Activated T-helper 2 cell treated with anti-CD3 and anti-CD28 coated beads, Interferon-gamma antibody, Interleukin-2, Interleukin-4, amounts not matched to agents 10 μg/mL and 5 μg/mL and 100 μg/mL, durations not matched to agents 14 hours and 24 hours and 36 hours (primary cell): ENCODE measurements at places on chromosomes 1 and 21. TPM values are rescaled to one million over a fixed set of nuclear protein-coding genes. Genes with fewer than 3 reads are reported as not detected.

HCRTR1 gene
- not detected in 2 replicates for total RNA-seq

TYW3 gene
- 32.6 and 36.2 TPM in 2 replicates for total RNA-seq

LHX8 gene
- total RNA-seq: not detected in 2 replicates

KCNE2 gene
- total RNA-seq: not detected in 2 replicates

RCAN1 gene
- total RNA-seq: 21.1 and 21.8 TPM in 2 replicates

MNDA gene
- total RNA-seq: not detected in 2 replicates

HTR6 gene
- not detected in 2 replicates for total RNA-seq

CYP4B1 gene
- total RNA-seq: not detected in 2 replicates

NUF2 gene
- total RNA-seq: 45.5 and 47.4 TPM in 2 replicates

- no peak for DNase-seq
Observed at GRCh38 chr1:201876148-201876818, 12.4 kb upstream of the SHISA4 start.

GRCh38 chr1:69246710-69247109 lies 321.0 kb upstream of the LRRC7 start:
- no peak for DNase-seq

- no peak for DNase-seq
Observed at GRCh38 chr1:212231372-212231771, 53.8 kb upstream of the PPP2R5A start.

DNA sequence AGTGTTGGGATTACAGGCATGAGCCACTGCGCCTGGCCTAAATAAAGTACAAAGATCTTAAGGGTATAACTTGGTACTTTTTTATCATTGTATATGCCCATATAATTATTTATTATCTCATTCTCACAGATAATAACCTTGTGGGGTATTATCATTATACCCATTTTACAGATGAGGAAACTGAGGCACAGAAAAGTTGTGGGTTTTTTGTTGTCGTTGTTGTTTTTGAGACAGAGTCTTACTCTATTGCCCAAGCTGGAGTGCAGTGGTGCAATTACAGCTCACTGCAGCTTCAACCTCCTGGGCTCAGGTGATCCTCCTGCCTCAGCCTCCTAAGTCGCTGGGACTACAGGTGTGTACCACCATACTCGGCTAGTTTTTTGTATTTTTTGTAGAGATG lies 4.1 kb downstream of the CGN start:
- no peak for DNase-seq

DNA sequence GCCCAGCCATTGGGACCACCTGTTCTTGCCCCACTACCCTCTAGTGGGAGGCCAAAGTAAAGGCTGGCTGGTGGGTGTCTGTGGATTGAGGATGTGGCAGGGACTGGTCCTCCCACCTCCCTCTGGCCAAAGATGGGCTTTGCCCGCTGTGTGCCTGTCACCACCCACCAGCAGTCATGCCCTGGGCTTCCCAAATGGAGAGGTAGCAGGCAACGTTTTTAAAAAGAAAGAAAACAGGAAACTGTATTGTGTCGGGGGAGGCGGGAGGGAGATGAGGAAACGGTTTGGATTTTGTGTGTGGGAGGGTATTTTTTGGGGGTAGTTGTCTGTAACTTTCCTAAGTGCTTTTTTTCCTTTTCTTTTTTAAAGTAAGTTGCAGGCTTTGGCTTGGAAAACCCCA lies 30.1 kb downstream of the SZRD1 start:
- no peak for DNase-seq

- no peak for DNase-seq
Observed at GRCh38 chr1:180031664-180032063, 77.1 kb downstream of the CEP350 start.

- DNase-seq: no peak
Observed at GRCh38 chr21:35351434-35351833, 302.3 kb upstream of the RUNX1 start.

DNA sequence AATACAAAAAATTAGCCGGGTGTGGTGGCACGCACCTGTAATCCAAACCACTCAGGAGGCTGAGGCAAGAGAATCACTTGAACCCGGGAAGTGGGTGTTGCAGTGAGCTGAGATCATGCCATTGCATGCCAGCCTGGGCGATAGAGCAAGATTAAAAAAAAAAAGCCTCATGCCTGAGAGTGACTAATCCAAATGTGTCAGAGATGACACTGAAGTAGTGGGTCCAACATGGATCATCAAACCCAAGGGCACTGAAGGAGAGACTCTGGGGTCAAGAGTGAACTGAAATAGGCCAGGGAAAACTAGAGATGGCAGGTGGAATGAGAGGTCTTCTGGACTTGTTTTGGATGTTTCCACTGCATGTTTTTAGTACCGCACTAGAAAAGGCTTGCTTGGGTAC lies 10.2 kb upstream of the CACHD1 start:
- DNase-seq: no peak

GRCh38 chr1:3930301-3931006 lies 30.4 kb upstream of the C1orf174 start:
- no peak for DNase-seq

- no peak for DNase-seq
Observed at GRCh38 chr1:93531193-93531592, 83.3 kb downstream of the FNBP1L start.

DNA sequence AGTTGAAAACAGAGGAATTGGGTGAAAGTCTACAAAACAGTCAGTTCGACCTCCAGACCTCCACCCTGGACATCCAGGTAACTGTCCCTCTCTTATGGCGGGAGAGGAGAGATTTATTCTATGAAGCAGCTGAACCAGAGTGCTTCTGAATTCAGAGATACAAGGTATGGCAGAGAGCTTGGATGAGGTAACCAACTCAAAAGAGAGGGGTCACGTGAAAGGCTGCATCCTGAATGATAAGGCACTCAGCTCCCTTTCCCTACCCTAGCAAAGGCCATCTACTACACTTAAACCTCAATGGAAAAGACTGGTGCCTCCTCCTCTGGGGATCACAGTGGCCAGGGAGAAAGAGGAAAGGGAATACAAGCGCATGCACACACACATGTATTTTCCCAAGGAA lies 88.4 kb upstream of the KCNA3 start:
- no peak for DNase-seq

GRCh38 chr21:35737449-35737848 lies 322.9 kb downstream of the SETD4 start:
- DNase-seq: no peak

- DNase-seq: no peak
Observed at GRCh38 chr1:21919520-21919919, 17.6 kb downstream of the HSPG2 start.

DNA sequence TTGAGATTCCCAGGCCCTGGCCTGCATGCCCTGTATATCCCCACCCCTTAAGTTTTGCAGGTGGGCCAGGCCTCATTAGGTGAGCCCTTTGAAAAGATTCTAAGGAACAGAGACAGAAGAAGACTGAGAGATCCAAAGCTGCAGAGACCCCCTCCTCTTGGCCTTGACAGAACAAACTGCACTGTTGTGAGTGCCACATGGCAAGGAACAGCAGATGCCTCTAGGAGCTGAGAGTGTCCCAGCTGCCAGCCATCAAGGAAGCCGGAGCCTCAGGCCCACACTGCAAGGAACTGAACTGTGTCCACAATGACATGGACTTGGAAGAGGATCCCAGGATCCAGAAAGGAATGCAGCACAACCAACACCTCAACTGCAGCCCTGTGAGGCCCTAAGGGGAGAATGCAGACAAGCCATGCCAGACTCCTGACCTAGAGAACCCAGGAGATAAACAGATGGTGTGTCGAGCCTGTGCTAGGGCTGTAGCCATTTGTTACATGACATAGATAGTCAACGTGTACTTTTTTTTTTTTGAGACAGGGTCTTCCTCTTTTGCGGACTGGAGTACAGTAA lies 182.7 kb downstream of the AJAP1 start:
- no peak for DNase-seq

- DNase-seq: no peak
Observed at GRCh38 chr1:25756215-25756614, 43.8 kb upstream of the SELENON start.

DNA sequence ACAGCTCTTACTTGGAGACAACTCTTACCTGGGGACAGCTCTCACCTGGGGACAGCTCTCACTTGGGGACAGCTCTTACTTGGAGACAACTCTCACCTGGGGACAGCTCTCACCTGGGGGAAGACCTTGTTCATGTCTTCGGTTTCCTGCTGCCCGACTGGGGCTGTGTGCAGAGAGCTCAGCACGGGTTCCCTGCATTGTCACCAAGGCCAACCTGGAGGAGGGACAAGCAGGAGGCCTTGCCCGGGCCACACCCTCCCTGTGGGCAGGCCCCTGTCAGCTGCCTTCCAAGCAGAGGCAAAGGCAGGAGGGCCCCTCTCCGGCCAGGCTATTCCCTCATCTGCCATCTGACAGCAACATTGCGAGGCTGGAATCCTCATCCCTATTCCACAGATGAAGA lies at the start of gene LDLRAD1:
Gene LDLRAD1, minus strand, starts transcription at position 208 of the 400 bp plus-strand sequence. Its CDS starts 74 bp downstream, at position 134.
- DNase-seq: no peak

DNA sequence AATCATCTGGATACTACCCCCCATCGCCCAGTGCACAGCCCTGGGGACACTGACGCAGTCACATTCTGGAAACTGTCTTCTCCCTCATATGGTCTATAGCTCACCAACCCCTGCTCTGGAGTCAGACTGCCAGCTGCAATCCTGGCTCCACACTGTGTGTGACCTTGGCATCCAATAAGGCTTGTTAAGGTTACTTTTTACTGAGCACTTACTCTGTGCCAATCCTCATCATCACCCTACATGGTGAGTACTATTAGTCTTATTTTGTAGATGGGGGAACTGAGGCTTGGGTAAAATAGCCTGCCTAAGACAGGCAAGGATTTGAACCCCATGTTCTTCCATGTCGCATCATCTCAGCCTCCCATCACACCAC lies 34.9 kb downstream of the AHDC1 start:
- DNase-seq: no peak

DNA sequence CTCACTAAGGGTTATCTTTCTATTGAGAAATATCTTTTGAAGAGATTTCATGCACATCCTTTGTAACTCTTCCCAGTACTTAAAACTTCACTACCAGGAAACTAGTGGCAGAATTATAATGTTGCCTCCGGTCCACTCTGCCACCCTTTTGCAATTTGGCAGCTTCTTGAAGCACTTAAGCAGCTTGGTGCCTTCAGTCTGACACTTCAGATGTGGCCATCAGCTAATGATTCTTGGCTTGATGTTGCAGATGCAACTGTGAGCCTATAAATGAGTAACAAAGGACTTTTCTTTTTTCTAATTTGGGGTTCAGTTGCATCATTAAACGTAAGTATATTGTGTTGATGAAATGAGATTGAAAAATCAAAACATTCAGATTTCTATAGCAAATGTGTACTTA lies 187.5 kb upstream of the C21orf91 start:
- DNase-seq: no peak

GRCh38 chr21:43775795-43776430 lies at the start of gene CSTB:
Gene CSTB, minus strand, starts transcription at chr21:43776308. Its CDS starts 39 bp downstream, at chr21:43776269.
- peak; percentile 84 for DNase-seq

DNA sequence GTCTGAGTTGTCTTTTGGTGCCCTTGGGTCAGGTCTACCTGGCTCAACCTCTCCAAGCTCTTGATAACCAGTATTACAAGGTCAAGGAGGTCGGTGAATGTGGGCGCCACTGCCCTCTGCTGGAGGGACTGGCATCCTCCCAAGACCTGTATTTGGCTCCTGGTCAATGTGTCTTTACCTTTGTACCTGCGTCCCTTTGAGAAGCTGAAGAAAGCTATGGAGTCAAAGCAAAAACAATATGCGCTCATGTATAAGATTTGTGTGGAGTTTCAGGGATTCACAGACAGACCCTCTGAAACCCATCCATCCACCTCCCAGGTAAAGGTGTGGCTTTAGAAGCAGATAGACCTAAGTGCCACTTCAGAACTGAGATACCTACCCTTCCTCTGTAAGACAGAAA lies 61.8 kb upstream of the NBL1 start:
- peak; percentile 63 for DNase-seq

GRCh38 chr1:87826681-87827251 lies 498.1 kb downstream of the LMO4 start:
- no peak for DNase-seq

- DNase-seq: no peak
Observed at GRCh38 chr1:55378582-55378981, 163.4 kb upstream of the USP24 start.

DNA sequence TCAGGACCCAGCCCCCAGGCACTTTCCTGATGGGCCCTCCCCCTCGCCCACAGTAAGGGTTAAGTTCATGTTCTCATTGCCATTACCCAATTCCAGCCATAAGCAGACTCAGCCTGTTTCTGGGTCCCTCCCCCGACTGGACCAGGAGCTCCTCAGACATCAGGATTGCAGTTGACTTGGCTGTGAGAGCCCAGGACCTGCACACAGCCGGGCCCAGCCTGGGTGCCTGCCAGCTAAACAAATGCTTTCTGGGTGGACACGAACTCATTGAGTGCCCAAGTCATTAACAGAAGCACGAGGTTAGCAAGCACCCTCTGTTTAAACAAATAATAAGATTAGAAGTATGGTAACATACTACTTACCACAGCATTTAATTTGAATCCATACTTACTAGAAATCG lies 147.9 kb upstream of the POU3F1 start:
- DNase-seq: no peak

DNA sequence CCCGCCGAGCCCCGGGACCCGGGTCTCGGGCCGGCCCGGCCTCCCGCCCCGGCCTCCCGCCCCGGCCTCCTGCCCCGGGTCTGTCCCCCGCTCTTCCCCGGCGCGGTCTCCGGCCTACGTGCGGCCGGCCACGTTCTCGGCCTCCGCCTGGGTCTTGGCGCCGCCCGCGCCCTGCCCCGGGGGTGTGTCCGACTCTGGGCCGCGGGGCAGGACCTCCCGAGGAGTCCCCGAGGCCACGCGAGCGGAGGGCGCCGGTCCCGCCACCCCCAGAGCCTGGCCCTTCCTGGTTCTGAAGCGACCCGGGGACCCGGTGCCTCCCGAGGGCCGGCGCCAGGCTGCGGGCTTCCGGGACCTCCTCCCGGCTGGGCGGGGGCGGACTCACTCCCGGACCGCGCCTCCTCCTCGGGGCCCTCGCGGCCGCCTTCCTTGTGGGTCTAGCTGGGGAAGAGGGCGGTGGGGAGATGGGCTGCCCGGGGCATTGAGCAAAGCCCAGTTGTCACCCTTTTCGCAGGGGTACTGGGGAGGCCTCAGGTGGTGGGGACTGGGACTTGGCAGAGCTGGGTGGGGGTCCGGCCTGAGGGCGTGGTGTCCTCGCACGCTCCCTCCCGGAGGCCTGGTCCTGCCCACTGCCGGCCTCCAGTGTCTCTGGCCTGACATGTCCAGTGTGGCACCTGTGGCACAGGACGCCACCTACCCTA lies 558 bp downstream of the PFKL start:
- peak; percentile 62 for DNase-seq

GRCh38 chr1:84833194-84833593 lies 59.8 kb downstream of the LPAR3 start:
- DNase-seq: no peak

DNA sequence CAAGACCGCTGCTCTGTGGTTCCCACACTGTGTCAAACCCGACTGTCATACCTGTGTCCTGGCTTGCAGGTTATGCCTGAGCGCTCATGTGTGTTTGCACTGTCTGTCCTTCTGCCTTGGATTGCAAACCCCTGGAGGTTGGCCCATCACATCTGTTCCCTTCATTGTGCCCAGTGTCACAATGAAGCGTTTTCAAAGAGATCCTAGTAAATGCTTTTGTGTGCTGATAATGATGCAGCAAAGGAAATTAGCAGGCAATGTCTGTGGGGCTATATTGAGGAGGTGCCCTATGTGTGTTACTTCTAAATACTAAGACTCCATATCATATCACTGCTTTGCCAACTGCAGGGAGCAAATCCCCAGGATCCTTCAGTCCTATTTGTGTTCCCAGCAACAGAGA lies 424.4 kb upstream of the NFIA start:
- no peak for DNase-seq

GRCh38 chr1:219783605-219784235 lies 144.6 kb downstream of the SLC30A10 start:
- no peak for DNase-seq
